ENCODE measurements at places on chromosomes 6 and 20.
A peak's percentile ranks its signal among the peaks of the same experiment; 100 is the strongest.

- no peak for DNase-seq
Observed at GRCh38 chr6:17393892-17394631, 667 bp downstream of the CAP2 start.

- DNase-seq, result no peak
Observed at GRCh38 chr6:41201764-41202173, 820 bp upstream of the TREML2 start.

DNA sequence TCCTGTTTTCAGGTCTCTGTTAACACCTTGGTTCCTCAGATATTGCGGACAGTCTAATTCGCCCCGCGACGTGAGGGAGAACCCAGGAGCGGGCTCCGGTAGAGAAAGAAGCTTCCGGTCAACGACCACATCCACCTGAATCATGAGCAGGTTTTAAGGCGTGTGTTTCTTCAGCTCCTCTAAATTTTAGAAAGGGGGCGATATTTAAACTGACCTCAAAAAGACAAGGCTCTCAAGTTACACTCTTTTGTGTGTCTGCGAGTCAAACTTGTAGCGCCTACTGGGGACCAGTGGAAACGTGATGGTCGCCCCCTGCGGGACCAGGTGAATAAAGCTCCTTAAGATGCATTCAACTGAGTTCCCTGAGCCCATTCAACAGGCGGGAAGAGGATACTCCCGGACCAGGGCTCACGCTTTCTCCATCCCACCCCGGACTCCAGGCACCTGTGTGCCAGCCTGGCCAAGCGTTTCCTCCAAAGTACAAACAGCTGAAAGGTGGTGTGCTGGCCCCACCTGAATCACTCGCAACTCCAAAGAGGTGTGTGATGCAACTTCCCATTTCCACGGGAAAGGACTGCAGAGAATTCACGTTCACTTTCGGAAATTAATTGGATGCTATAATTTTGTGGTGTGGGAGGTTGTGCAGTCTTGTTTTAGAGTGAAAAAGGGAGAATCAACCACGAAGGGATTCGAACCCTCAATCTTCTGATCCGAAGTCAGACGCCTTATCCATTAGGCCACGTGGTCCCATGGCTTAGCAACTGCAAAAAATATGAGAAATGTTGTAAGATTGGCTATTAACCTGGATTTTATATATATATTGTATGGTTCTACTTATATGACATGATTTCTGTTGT is 17.0 kb downstream of the GPX5 start:
- DNase-seq, result peak; percentile 22

DNA sequence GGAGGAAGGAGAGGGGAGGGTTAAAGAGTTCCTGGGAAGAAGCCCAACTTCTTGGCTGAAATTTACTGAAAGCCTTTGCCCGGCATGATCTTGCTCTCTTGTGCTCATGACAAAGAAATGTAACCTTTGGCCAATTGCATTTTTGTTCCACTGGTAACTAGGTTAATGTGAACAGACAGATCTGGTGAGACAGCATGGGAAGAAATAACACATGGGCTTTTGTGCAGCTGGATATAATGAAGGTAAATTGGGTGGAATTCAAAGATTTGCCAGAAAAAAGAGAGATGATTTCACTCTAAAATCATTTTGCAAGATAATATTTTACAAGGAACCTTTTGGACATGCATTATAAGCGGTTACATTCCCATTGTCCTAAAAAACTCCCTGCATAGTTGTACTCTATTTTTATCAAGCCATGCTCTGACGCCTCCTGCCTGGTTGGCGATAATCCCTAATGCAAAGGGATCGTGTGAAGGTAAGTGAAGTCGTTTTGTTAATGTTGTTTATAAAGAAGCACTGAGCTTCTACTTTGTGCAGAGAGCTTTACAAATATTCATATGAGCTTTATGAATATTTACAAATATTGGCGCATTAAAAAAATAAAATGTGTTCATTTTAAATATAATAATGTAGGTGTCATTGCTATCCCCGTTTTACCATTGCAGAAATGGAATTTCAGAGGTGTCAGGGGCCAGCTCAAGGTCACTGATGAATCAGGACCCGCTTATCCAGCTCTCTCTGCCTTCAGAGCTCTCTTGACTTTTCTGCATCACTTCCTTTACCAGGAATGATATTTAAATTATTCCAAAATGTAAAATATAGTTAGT is 161.3 kb upstream of the AGPAT4 start:
- no peak for DNase-seq

DNA sequence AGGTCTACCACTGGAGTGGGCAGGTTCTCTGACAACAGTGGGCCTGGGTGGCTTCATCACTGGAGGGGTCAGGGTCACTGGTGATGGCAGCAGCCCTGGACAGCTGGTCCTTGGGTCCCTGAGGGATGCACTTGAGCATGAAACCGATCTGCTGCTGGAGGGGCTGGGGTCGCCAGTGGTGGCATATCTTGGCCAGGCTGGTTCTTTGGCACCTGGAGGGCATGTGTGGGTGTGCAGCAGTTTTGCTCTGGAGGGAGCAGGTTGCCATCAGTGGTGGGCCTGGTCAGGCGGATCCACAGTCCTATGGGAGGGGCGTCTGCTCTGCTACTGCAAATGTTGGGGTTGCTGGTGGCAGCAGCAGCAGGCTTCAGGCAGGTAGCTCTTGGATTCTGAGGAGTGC is 117.0 kb downstream of the AIG1 start:
- DNase-seq, result no peak

GRCh38 chr20:36825385-36826104 is 50.4 kb upstream of the TLDC2 start:
- no peak for DNase-seq
